ENCODE measurements at places on chromosomes 5 and 9. TPM values are rescaled to one million over a fixed set of nuclear protein-coding genes. Genes with fewer than 3 reads are reported as not detected.

UBTD2 gene
- total RNA-seq = 15.1 TPM

WNK2 gene
- total RNA-seq = 5.8 TPM

WNT8A gene
- not detected for total RNA-seq

SMIM33 gene
- not detected for total RNA-seq

PCDHGB5 gene
- total RNA-seq = 2.4 TPM

PTGER4 gene
- 5.5 TPM for total RNA-seq

SPOCK1 gene
- total RNA-seq = 13.8 TPM

DDX4 gene
- not detected for total RNA-seq

GADD45G gene
- 0.21 TPM for total RNA-seq

ARL14EPL gene
- 0.43 TPM for total RNA-seq

FBP2 gene
- 0.06 TPM for total RNA-seq

IL31RA gene
- 1.3 TPM for total RNA-seq

ACER2 gene
- 2.4 TPM for total RNA-seq

C5orf34 gene
- total RNA-seq = 5.3 TPM

REEP2 gene
- 7.0 TPM for total RNA-seq

TAF11L10 gene
- not detected for total RNA-seq

All from A549 treated with Hydrocortisone at 1 μM for 4 hours (cell line).